Cerebellar nuclear complex (tissue), 1 donor: ENCODE measurements at places on chromosomes 2 and 18.

DNA sequence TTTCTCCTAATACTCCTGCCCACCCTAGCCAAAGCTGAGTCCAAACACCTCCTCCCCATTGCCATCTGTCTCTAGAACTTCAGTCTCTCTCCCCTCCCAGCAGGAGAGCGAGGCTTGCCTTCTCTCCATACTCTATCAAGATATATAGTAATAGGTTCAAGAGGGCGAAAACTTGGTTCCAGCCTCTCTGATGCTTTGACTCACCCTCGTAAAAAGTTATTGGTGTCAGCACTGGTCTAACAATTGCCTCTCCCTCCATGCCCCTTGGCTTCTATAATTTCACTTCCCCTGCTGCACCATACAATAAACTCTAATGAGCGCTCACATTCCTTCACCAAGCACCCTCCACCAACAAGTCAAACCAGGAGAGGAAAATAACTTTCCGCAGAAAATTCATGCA is 797.3 kb downstream of the BCL11A start:
- no peak for DNase-seq

- no peak for DNase-seq
These were observed 221.9 kb downstream of the ZNF407 start for GRCh38 chr18:74819433-74820059.

- no peak for DNase-seq
These were observed 3.9 kb downstream of the ASTL start for GRCh38 chr2:96134421-96134820.

DNA sequence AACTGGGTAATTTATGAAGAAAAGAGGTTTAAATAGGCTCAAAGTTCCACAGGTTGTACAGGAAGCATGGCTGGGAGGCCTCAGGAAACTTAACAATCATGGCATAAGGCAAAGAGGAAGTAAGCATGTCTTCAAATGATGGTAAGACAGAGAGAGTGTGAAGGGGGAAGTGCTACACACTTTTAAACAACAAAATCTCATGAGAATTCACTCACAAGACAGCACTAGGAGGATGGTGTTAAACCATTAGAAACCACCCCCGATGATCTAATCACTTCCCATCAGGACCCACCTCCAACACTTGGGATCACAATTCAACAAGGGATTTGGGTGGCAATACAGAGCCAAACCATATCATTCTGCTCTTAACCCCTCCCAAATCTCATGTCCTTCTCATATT is 34.9 kb downstream of the CFAP210 start:
- DNase-seq = no peak

GRCh38 chr2:16124881-16125613 is 184.7 kb downstream of the MYCN start:
- DNase-seq = no peak

GRCh38 chr2:219965287-219966194 is 338.1 kb downstream of the SLC4A3 start:
- no peak for DNase-seq

DNA sequence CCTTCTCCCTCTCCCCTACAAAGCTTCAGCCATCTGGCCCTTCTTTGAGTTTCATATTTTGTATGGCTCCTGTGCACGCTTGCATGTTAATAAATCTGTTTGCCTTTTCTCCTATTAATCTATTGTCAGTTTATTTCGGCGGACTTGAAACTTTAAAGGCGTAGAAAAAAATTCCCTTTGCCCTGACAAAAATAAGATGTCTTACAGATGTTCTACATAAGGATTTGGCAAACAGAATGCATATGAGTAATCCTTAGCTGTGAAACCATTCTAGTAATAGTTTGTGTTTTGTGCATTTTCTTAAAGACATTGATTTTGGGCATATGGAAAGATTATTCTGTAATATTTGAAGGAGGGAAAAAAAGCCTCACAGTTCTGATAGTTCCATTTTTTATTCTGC is 15.0 kb upstream of the BMPR2 start:
- DNase-seq = no peak

- DNase-seq = no peak
These were observed 405.9 kb upstream of the ACVR2A start for GRCh38 chr2:147438882-147439281.

DNA sequence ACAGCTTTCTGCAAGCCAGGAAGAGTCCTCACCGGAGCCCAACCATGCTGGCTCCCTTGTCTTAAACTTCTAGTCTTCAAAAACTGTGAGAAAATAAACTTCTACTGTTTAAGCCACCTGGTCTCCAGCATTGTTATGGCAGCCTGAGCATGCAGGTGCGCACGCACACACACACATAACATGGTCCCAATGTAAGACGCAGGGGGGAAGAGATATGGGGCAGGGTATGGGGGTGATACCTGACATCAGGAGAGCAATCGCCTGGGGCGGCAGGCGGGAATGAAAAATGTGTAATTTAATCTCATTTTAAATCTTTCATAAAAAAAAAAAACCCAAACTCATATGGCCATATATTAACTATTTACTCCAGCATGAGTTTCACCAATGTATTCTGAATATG is 18.0 kb downstream of the HJURP start:
- DNase-seq = no peak

DNA sequence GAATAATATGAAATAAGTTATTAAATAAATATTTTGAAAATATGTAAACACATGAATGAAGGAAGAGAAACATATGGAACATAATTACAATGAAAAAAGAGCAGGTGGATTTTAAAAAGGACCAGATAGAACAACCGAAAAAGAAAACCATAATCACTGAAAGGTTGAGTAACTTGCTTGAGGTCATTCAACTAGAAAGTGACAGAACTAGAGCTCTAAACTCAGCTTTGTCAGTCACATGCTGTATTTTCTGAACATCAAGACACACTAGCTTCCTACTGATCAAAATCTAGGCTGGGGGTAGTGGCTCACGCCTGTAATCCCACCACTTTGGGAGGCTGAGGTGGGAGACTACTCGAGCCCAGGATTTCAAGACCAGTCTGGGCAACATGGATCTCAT is 30.0 kb upstream of the ITGAV start:
- no peak for DNase-seq

GRCh38 chr2:12064153-12064552 is 317.7 kb downstream of the LPIN1 start:
- no peak for DNase-seq

DNA sequence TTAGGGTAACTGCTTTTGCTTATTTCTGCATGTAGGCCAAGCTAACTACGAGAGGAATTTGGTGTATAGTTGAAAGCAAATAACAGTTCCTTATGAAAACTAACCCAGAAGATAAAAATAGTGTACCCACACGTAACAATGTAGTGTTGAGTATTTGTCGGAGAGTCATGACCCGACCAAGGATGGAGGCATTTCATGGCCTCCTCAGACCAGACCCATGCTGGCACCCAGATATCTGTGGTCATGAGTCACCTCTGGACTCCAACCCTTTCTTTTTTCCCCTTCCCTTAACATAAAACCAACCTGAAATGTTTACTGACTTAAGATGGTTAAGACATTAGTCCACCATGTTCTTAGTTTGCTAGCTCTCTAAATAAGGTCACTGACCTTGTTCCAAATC is 318.7 kb downstream of the NOL4 start:
- no peak for DNase-seq

- no peak for DNase-seq
These were observed 29.6 kb upstream of the ENOSF1 start for GRCh38 chr18:741931-742512.

GRCh38 chr2:194802589-194802988 is 854.4 kb upstream of the SLC39A10 start:
- no peak for DNase-seq

DNA sequence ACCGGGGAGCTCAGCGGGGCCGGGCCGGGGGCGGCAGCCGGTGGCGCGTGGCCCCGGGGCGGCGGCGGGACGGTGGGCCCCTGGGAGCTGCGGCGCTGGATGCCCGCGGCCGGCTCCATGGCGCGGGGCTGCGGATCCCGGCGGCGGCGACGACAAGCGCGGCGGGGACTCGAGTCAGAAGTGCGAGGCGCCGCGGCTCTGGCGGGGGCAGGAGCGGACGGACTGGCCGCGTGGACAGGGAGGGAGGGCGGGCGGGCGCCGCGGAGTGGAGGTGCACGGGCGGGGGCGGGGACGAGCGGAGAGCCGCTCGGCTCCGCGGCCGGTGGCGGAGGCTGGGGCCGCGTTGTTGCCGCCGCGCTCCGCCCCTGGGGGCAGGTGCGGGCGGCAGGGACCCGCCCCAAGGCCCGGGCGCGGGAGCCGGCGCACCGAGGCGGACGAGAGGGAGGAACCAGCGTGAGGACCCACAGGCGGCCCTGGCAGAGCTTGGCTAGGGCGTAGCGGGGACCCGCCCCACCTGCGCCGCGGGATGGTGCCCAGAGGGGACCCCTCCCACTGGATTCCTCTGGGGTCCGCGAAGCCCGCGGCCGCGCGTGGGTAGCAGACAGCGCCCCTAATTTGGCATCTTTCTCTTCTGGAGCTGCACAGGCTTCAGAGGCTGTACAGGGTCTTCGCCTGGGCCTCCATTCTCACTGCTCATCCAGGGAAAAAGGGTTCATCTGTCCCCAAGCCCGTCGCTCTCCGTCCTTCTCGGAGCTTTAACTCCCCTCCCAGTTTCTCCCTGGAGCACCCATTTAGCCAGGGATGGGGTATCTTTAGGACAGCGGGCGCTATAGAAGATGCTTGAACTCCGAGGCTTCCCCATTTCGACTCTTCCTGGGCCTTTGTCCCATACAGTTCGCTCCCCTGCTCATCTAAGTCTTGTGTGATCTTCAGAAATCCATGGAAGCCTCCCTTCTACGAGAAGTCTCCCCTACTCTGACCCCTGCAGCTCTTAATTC is at the start of gene TMEM163:
TMEM163 (minus strand) TSS at position 184 of the 998 bp plus-strand sequence.
- no peak for DNase-seq

DNA sequence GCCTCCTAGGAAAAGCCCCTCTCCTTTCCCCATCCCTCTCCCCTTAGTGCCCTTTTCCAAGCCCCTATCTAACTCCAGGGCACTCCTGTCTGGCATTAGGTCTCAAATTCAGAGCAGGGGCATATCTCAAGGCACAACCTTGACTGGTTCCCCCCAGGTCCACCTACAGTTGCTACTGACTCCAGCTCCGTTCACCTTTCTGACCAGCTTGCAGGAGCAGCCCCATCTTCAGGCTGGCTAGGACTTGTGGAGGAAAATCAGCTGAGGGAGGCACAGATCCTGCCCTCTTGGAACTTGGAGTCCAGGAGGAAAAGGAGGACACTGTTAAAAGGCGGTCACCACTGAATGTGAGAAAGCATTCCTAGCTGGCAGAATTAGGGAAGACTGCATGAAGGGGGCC is 152.4 kb downstream of the ZFP36L2 start:
- no peak for DNase-seq

DNA sequence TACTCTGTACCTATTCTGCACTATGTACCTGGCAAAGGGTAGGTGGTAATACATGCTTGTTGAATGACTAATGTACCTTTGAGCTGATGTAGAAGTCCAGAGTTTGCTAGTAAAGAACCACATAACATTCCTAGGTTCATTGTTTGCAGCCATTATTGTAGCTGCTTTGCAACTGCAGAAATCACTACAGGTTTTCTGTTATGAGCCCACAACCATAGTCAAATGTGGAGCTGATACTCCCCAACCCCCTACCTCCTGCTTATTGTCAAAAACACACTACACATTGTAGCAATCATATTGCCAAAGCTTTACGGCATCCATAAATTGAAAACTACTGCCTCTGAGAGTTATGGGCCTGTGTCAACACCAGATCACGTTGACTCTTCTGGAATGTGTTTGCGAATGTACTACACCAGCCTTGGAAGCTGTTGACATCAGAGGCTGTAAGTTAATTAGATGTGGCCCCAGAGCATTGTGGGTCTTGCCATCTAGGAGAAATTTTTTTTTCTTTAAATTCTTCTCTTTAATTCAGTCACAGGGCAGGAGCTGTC is 187.0 kb downstream of the AGPS start:
- DNase-seq = no peak

DNA sequence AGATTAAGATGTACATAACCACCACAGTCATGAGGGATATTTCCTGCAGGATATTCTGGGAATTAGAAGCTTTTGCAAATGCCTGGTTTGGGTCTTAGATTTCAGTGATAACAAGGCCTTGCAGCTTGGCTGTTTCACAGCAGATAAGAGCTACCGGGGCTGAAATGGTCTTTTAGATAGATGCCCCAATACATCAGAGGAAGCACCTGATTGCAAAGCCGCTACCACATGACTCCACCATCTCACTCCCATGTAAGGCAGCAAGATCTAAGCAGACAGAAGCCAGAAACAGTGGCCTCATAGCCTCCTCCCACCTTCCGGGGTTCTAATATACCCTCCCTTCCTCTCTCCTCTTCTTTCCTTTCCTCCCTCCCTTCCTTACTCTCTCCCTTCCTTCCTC is 31.1 kb upstream of the EPG5 start:
- no peak for DNase-seq

DNA sequence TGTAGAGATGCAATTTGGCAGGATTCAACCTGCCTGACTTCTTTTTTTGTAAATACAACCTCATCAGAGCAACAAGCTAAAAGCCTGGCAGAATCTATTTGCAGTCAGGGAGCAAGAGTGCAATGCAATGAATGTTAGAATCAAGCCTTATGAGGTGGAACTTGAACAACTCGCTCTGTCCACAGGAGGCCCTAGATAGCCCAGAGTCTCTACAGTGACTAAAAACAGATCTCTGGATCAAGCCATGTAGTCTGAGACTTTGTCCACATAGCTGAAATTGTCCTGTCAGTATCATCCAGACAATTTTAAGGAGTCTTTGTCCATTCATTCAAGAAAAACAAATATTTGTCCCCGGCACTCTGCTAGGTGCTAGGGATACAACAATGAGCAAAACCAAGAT is 32.0 kb upstream of the CDK5R2 start:
- DNase-seq = no peak

DNA sequence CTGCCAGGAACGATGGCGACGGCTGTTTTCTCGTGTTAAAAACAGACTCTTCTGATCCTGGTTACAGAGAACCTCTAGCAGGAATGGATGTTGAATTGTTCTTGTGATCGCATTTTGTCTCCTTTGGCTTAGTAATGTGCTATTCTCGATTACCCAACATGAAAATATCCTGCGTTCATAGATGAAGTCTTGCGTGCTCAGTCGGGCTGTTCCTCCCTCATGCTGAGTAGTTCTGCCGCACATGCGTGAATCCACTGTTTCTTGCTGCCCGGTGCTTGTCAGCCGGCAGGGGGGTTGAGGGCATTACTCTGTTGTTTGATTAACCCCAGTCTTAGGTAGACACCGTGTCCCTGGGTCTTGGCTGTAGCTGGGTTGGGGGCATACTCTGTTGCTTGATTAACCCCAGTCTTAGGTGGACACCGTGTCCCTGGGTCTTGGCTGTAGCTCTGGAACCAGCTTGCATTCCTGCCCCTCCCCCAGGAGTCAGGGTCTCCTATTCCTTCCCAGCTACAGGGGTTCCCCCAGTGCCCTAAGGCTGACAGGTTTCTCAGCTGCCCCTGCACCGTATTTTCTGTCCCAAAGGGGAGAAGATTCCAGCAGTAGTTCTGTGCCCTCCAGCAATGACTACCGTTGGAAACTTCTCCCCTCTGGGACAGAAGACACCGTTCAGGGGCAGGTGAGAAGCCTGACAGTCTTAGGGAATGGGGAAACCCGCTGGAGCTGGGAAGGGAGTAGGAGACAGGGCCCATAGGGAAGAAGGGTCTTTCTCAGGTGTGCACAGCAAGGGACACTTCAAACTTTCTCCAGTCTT is 22.1 kb upstream of the ASB1 start:
- no peak for DNase-seq
